NCI-H1105 treated with DMSO at 0.1 percent for 48 hours (cell line): ENCODE measurements at places on chromosomes 6 and 20.

DNA sequence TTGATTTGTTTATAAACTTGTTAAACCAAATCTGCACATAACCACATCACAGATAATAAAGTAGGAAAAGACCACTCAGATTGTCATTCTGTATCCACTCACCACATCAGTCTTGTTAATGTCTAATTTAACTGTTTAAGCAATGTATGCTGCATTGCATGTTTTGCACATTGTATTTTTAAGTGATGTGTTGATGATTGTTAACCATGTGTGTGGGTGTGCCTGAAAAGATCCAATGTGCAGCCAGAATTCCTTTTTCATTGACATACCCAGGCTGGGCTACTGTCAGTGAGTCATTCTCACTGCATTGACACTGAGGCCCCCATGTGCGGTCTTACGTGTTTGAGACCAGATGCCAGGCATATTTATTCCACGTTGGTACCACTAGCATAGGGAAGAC is 167.3 kb downstream of the TRMT11 start:
- no peak for DNase-seq

DNA sequence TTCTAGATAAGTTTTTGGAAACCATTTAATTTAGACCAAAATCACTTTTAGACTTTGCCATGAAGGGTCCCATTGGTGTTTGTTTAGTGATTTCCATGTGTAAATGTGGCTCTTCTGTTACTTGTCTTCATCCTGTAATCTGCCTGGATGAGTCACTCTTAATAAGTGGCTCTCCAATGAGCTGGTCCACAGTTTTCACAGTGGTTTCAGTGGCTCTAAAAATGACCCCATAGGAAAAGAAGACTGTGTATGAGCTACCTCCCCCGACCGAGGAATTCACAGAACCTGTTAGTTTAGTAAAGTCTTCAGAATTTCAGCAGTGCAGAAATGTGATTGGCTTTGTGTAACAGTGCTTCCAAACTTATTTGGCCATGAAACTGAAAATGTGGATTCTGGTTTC is 492.0 kb upstream of the MARCKS start:
- no peak for DNase-seq

DNA sequence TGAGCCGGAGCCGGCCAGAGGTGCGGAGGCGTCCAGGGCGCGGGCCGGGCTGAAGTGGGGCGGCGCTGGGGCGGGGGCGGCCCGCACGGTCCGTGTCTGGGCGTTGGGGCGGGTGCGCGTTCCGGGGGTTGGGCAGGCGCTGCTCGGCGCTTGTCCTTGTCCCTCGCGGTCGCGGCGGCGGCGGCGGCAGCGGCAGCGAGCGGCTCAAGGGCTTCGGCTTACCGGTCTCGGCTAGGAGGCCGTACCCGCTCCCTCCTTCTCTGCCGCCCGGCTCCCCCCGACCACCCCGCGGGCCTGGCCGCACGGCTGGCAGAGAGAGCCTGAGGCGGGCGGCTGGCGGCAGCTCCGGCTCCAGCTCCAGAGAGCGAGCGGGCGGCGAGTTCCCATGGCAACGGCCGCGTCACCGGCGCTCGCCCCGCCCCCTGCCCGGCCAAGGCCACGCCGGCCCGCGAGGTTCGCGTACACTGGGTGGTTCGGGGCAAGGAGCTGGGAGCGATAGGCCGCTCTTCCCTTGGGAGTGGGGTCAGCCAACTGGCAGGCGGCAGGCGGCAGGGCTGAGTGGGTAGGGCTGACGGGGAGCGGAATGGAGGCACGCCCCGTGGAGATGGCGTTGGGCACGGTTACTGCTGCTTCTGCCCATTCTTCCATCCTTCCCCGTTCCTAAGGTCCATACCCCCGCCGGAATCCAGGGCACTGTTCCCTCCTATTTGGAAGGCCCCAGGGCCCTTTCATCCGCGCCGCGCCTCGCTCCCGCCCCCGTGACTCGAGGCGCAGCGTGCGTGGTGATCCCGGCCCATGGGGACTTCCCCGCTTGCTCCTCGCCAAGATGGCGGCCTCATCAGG is at the start of gene LRRC73:
TSS of gene LRRC73 (minus strand) at position 363 of the 843 bp plus-strand sequence. CDS start 561 bp downstream, outside the sequence.
- DNase-seq = peak; percentile 87

GRCh38 chr6:89554106-89554505 is 84.4 kb downstream of the LYRM2 start:
- DNase-seq = no peak

- peak; percentile 85 for DNase-seq
These were observed 23.5 kb downstream of the MDGA1 start for GRCh38 chr6:37674161-37674560.

- no peak for DNase-seq
These were observed 210.4 kb upstream of the RNF24 start for GRCh38 chr20:4225745-4226144.

GRCh38 chr6:120248451-120248850 is 898.9 kb upstream of the MAN1A1 start:
- DNase-seq = no peak

- no peak for DNase-seq
These were observed 256.5 kb downstream of the HACE1 start for GRCh38 chr6:104603108-104603745.

GRCh38 chr6:101534821-101535220 is 141.3 kb downstream of the GRIK2 start:
- no peak for DNase-seq

GRCh38 chr20:32761831-32762753 is at the start of gene DNMT3B:
DNMT3B (plus strand) TSS chr20:32762385; CDS start chr20:32780324, 17,939 bp downstream.
- peak; percentile 78 for DNase-seq

- DNase-seq = no peak
These were observed 117.5 kb upstream of the KCNK16 start for GRCh38 chr6:39440039-39440426.

DNA sequence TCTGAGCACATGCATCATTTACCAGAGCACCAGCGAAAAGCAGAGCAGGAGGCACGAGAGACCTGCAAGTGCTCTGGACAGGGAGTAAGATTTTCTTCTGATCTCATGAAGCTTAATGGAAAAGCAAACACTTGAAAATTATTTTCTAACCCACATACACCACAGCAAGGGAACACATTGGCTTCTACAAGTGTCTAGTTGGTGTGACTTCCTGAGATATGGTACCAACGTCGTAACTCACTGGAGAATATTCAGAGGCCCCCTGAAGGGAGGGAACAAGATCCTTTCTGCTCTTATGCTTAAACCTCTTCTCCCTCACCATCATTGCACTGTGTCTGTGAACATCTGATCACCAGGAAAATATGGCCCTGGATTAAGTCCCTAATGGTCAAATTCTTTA is 48.6 kb downstream of the PSMB1 start:
- no peak for DNase-seq

- no peak for DNase-seq
These were observed 45.4 kb downstream of the MKKS start for GRCh38 chr20:10388597-10388996.

GRCh38 chr20:60506061-60506460 is 547.8 kb downstream of the CDH26 start:
- no peak for DNase-seq

DNA sequence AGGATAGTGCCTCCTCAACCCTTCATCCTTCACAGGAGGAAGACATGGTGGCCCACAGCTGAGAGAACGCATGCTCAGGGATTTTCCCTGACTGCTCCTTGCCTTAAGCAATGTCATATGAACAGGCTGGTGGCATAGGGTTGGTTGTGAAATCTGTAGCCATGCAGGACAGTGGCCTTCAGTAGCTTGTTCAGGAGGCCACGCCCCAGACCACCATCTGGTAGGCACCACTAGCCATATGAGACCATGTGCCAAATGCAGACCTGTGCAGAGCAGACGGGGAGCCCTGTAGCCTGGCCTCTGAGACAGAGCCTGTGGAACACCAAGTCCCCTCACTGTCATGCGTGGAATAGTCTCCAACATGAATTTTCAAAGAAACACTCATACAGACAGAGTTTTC is 76.5 kb downstream of the ADTRP start:
- no peak for DNase-seq

DNA sequence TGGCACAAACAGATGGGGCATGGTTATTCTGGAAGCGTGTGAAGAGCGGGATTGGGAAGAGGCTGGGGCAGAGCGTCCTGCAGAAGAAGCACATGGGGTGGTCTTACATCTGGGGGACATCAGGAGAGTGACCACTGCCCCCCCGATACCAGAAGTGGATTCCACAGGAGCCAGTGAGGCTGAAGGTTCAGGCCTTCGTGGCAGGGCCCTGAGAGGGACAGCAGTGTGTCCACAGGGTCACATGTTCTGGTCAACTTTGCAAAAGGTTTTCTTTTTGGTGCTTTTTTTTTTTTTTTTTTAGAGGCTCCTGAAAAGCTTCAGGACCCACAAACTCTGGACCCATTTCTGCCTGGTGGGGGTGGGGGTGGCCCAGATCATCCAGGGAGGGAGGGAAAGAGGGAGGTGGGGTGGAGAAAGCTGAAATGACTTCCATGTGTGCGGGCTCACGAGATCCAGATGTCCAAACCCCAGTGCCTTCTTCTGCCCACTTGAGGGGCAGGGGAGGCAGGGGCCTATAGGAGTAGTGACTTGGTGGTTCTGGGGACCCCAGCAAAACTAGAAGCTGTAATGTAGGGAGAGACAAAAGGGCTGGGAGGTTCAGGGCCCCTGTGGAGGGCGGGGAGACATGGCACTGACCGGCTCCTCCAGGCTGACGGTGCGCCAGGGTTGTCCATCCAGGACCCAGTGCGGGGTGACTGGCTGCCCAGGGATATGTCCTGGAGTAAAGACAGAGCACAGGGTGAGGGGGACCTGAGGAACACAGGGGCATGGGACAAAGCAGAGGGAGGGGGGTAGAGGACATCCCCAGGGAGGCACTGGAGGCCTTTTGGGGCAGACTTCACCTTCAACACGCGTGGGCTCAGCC is 2.7 kb downstream of the ADAM33 start:
- no peak for DNase-seq

DNA sequence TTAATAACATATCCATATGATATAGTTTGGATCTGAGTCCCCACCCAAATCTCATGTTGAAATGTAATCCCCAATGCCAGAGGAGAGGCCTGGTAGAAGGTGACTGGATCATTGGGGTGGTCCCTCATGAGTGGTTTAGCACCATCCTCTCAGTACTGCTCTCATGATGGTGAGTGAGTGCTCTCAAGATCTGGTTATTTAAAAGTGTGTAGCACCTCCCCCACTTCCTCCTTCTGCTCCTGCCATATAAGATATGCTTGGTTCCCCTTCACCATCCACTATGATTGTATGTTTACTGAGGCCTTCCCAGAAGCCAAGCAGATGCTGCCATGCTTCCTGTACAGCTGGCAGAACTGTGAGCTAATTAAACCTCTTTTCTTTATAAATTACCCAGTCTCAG is 22.9 kb downstream of the IRF4 start:
- no peak for DNase-seq
